Stimulated activated CD4-positive, alpha-beta T cell treated with anti-CD3 and anti-CD28 coated beads, Interleukin-2, amount 100 ng/mL, for 48 hours (primary cell): ENCODE measurements at places on chromosomes 12 and 14.

- DNase-seq, result no peak
Measured at GRCh38 chr12:90245391-90245790, 536.8 kb upstream of the ATP2B1 start.

DNA sequence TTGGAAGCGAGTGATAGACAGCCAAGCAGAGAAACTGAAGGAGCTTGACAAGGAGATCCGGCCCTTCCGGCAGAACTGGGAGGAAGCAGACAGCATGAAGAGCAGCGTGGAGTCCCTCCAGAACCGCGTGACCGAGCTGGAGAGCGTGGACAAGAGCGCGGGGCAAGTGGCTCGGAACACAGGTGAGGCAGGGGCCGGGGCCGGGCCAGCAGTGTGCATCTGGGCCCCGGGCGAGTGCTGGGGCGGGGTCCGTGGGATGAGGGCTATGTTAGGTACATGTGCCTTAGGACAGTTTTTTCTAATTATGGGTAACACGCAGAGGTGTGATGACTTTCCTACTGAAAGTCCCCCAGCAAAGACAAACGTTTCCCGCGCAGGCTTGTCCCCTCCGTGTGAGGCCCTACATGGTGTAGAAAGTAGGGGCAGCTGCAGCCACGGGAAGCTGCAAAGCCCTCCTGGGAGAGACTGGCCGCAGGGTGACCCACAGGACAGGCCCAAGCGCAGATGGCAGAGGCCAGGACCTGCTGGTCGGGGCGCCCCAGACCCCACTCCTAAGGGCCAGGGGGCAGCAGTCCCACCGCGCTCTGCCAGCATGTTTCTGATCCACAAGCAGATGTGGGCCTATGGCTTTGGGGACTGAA is 19.1 kb upstream of the AMN start:
- DNase-seq, result no peak

DNA sequence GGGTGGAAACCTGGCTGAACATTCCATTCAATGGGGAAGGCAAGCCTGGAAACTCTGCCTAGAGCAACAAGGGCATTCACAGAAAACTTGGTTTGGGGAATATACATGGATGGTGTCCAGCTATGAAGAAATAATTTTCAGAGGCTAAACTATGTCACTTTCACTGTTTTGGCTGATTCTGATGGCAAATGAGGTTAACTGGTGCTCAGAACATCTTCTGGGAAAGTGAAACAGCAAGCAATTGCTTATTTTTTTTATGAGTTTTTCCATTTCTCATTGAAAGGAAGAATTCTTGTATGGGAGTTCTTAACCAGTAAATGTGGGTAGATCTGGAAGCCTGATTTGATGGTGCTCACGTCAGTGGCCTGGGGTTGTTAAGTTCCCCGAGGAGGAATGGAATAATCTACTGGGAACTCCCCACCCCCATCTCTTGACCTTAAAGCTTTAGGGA is 132.8 kb upstream of the BTG1 start:
- DNase-seq, result no peak

- DNase-seq, result no peak
Measured at GRCh38 chr14:34086223-34086757, 135.4 kb upstream of the EGLN3 start.

- no peak for DNase-seq
Measured at GRCh38 chr14:100674897-100675619, 51.6 kb upstream of the DLK1 start.

- DNase-seq, result no peak
Measured at GRCh38 chr12:55024575-55024974, 4.8 kb downstream of the NEUROD4 start.

- no peak for DNase-seq
Measured at GRCh38 chr12:88925454-88925853, 345.2 kb upstream of the KITLG start.
